ENCODE measurements at places on chromosomes 3 and 15. TPM values are rescaled to one million over a fixed set of nuclear protein-coding genes. Genes with fewer than 3 reads are reported as not detected.

MORC1 gene
- total RNA-seq = not detected

CFAP92 gene
- not detected for total RNA-seq

GP5 gene
- not detected for total RNA-seq

C2CD4B gene
- total RNA-seq = not detected

FBXO40 gene
- total RNA-seq = not detected

DLEC1 gene
- total RNA-seq = not detected

TMEM207 gene
- not detected for total RNA-seq

EPHA6 gene
- total RNA-seq = not detected

PROK2 gene
- not detected for total RNA-seq

FBXW12 gene
- total RNA-seq = not detected
